Coronary artery (tissue), 2 donors: ENCODE measurements at places on chromosomes 5 and 9.
A peak's percentile ranks its signal among the peaks of the same experiment; 100 is the strongest.

- no peak for DNase-seq
These were observed 37.3 kb downstream of the DMGDH start for GRCh38 chr5:79032031-79032695.

- no peak for DNase-seq
These were observed 52.5 kb downstream of the UIMC1 start for GRCh38 chr5:176954050-176954449.

- DNase-seq: no peak
These were observed 1022.3 kb upstream of the WWC1 start for GRCh38 chr5:167269146-167269545.

DNA sequence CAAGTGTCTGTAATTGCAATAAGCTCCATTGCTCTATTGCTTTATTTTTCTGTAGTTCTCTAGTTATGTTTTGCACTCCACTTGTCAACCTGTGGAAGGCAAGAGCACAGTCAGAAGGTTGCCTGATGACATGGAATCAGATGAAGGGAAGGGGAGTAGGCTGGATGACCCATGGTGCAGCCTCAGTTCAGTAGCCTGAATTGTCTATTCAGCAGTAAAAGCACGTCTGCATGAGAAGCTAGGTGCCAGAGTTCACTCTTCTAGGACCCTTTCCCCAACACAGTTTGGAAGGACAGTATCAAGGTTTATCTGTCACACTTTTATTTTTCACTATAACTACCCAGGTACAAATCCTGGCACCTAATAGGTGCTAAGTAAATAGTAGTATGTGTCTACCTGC, 39.3 kb downstream of the SLC44A1 start:
- DNase-seq: no peak

DNA sequence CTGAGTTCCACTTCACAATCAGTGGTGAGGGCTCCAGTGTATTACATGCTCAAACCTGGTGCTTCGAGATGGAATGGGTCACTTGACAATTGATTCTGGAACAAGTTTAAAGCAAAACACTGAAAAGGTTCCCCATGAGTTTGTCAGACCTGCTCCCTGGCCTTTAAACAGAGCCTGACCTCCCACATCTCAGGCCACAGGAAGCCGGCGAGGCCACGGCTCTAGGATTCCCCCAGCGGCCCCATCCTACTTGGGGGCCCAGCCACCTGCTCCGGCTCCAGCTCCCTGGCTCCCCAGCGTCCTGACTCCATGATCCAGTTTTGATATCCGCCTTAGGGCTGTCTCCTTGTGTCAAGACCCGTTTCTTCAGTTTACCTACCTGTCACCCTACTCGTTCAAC, 62.0 kb downstream of the TTLL11 start:
- no peak for DNase-seq

- DNase-seq: no peak
These were observed 86.3 kb downstream of the PRR16 start for GRCh38 chr5:120550358-120550757.

GRCh38 chr9:89842267-89842768, 237.5 kb downstream of the GADD45G start:
- DNase-seq: no peak

DNA sequence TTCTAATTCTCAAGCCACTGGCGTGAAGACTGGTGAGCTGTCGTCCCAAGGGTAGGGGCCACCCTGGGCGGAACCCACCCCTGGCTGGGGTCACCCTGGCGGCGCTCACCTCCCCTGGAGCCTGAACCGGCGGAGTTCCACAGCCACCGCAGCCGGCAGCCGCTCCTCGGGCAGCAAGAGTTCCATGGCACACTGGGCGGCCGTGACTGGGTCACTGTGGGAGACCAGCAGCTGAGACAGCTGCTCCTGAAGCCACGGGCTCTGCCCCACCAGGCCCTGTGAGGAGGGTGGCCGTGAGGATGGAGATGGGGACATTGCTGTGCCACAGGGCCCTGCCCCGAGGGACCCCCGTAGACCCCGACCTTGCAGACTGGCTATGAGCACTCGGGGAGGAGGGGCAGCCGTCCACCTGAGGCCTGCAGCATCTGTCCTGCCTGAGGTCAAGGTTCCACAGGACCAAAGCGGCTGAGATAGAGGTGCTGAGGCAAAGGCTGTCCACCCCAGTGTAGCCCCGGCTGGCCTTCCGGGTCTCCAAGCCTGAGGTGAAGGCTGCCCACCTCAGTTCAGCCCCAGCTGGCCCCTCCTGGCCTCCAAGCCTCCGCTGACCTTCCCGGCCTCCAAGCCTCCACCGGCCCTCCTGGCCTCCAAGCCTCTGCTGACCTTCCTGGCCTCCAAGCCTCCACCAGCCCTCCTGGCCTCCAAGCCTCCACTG, 50.6 kb upstream of the NRARP start:
- DNase-seq: peak; percentile 69

GRCh38 chr9:122227575-122227900, 1.2 kb downstream of the LHX6 start:
- no peak for DNase-seq

DNA sequence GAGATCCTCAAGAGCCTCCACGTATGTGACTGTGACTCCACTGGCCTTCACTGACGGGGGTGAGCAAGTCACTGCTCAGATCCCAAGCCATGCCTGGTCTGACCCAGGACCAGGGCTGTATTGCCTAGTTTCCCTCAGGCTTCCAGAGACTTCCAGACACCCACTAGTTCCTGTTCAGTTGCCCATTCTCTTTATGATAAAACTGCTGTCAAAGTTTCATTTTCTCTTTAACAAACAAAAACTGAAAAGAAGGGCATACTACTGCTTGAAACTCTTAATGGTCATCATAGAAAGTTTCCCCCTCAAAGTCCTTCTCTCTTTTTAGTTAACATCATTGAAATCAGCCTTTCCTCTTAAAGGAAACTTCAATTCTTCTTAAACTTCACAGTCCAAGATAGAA, 105.7 kb upstream of the GHR start:
- DNase-seq: no peak

DNA sequence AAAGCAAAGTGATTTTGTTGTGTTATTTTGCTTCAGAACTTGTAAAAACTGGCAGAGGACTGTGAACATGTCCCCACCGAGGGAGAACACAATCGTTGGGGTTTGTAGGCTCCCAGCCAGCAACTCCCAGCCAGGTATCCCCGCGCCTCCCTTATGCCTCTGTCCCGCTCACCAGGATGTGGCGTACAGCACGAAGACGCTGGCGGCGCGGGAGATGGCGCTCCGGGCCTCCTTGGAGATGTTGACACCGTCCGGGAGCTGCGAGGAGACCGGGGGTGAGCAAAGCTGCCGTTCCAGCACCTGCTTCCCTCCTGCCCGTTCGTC, 630 bp downstream of the POLE3 start:
- DNase-seq: no peak

- DNase-seq: no peak
These were observed 587.1 kb upstream of the FTMT start for GRCh38 chr5:121264605-121265004.

GRCh38 chr5:160699301-160699700, 152.7 kb downstream of the ATP10B start:
- DNase-seq: no peak

- DNase-seq: no peak
These were observed 175.1 kb upstream of the DAB2 start for GRCh38 chr5:39599721-39600431.

DNA sequence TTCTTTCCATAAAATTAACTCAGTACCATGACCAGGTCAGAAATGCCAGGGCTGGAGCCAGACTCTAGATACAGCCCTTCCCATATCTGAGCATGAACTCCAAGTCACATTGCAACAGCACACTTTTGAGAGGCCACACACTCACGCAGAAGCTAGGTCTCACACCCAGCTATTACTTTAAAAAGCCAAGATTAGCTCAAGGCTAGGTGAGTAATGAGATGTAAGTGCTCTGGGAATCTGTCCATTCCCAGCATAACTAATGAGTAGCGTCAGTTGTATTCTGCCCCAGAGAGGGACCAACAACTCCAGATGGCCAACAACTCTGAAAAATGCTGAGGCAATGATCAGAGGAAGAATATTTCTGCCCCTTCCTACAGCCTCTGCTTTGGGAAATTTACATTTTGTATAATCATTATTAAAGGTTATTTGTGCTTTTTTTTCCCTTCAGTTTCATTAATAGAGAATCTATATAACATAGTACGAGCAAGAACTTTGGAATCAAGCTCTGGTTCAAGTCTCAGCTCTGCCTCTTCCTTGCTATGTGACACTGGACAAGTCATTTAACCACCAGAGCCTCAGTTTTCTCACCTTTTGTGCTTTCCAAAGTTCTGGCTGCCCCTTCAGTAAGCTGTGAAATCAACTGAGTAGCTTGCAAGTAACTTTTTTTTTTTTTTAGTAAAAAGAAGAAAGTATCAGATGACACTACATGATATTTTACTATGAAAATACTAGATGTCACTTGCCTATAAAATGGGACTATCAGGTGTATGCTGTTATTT, 118.3 kb downstream of the NR6A1 start:
- DNase-seq: no peak

DNA sequence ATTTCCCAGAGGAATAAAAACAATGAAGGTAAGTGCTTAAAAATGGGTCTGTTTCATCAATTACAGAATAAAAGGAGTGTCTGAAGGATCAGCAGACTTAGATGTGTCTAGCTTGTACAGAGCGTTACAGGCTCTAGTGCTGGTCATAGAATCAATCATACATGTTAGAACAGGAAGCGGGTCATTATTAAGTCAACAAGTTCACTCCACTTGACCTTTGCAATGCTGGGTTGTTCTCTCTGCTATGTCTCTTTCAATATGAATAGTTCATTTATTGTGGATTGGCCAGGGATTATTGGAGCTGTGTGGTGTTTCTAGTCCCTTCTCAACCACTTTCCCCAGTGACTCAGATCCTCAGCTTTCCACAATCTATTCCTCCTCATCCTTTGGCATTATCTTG, 20.7 kb upstream of the EGFLAM start:
- DNase-seq: no peak

DNA sequence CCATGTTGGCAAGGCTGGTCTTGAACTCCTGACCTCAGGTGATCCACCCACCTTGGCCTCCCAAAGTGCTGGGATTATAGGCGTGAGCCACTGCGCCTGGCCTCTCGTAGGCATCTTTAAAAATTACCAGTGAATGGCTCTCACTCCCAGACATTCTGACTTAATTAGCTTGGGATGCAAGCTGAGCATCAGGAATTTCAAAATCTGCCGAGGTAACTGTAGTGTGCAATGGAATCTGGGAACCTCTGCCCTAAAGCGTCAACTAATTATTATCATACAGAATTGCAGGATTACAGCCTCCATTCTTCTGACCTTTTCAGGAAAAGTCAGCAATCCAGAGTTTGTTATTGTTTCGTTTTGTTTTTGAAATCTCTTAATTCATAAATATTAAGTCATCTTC, 213.4 kb upstream of the DMAC1 start:
- DNase-seq: no peak

- no peak for DNase-seq
These were observed 9.1 kb upstream of the C1QTNF2 start for GRCh38 chr5:160379511-160379910.

- no peak for DNase-seq
These were observed 368.6 kb upstream of the IRX2 start for GRCh38 chr5:3120028-3120427.

DNA sequence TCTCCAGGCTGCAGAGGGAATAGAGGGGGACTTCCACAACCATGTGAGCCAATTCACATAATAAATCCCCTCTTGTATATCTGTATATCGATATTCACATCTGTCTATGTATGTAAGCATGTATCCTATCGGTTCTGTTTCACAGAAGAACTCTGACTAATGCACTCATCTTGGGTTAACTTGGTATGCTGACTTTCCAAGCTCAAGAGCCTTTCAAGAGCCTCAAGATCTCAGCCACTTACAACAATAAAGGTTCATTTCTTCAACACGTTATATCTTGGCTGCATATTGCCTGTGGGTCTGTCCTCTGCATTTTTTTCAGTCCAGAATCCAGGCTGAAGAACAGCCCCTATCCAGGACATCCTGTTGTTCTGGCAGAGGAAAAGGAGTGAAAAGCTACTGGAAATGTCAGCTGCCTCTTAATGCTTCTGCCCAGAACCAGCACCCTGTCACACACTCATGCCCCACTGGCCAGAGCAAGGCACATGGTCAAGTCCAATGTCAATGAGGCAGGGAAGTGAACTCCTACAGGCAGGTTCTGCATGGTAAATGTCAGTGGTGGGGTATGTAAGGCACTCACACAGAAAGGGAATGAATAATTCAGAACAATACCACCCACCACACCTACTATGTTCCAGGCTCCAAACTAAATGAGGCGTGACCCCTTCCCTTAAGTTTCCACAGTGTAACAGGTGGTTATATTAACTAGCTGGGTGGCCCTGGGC, 91.6 kb upstream of the ICE1 start:
- DNase-seq: no peak

- DNase-seq: no peak
These were observed 11.1 kb downstream of the NR5A1 start for GRCh38 chr9:124496075-124496449.

DNA sequence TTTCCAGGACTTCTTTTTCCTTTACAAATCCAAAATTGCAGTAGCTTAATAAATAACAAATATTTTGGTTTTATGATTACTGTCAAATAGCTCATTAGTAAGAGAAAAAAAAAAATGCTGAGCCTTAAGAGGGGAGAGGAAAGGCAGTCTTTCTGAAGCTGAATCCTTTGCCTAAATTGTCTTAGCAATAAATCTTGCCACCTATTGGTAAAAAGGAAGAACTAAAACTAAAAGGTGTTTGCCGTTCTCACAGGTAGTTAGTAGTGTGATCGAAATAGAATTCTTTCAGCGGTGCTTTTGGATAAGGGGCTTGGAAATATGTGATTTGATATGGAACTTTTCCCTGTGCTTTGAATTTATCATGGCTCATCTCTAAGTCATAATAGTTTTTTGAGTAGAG, 31.2 kb downstream of the PIK3R1 start:
- no peak for DNase-seq
